ENCODE measurements at places on chromosomes 3 and 15.

DNA sequence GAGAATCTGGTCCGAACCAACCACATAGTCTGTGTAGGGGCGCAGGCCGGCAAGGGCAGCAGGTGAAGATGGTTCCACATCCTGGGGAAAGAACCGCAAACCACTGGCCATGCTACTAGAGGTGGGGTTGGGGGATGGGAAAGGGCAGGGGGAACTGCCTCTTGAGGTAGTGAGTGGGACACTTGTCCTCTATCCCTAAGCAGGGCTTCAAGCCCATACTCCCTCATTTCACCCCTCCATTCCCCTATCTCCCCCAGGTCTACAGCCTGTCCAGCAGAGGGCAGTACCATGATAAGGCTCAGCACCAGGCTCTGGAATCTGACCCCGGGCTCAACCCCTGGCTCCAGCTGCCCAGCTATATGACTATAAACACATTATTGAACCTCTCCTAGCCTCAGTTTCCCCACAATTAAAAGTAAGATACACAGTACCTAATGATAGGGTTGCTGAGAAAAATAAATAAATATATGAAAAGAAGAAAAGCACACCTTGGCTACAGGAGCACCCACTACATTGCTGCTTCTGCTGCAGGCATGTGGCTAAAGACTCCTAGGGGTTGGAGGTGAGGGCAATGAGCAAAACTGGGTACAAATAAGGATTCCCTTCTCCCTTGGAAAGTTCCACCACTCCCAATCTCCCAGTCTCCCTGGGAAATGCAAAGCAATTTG, 6.3 kb downstream of the GORASP1 start:
- peak; percentile 37 for DNase-seq

- DNase-seq = no peak
These were observed 1.5 kb downstream of the WDR5B start for GRCh38 chr3:122414391-122414790.

- DNase-seq = no peak
These were observed 58.2 kb upstream of the RAD18 start for GRCh38 chr3:9021271-9022009.

- no peak for DNase-seq
These were observed 1021.0 kb downstream of the EPHA3 start for GRCh38 chr3:90128391-90128790.

GRCh38 chr15:64816452-64816851, 9.0 kb downstream of the PIF1 start:
- no peak for DNase-seq

- DNase-seq = no peak
These were observed 63.7 kb upstream of the CRTC3 start for GRCh38 chr15:90465930-90466567.

DNA sequence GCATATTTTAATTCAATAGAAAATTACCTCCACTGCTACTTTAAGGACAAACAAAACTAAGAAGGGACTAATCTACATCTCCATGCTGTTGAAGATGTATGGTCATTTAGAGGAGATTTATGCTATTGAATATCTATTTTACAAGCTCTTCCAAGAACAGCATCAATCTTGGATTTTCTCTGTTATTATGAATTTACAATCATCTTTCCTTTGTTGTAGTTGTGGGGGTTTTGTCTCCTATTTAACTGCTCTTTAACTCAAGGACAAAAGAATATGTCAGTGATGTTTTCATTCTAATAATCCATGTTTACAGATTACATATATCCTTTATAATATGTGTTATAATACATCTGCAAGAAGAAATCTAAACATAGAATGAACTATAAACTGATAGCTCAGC, 907.8 kb downstream of the ROBO2 start:
- no peak for DNase-seq

DNA sequence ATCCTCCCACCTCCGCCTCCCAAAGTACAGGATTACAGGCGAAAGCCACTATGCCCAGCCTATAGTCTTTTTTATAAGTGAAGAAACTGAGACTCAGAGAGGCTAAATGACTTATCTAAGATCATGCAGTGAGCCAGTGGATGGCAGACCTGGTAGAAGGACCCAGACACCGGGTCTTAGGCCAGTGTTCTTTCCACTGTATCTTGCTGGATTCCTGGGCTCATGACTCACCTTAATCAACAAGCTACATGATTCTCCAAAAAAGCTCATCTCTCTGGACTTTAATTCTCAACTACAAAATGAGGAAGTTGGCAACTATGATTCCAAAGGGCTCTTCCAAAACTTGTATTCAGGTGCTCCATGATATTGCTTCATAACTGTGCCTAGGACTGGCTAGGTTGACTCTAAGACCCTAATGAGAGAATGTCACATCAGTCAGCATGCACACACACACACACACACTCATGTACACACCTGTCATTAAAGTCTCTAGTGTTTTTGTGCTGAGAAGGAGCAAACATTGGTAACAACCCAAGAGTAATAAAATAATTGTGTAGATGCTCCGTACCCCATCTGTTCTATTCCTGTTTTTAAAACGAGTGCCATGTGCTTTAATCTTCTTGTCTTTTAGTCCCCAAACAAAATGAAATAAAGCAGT, 89.7 kb upstream of the SLC4A7 start:
- DNase-seq = no peak

DNA sequence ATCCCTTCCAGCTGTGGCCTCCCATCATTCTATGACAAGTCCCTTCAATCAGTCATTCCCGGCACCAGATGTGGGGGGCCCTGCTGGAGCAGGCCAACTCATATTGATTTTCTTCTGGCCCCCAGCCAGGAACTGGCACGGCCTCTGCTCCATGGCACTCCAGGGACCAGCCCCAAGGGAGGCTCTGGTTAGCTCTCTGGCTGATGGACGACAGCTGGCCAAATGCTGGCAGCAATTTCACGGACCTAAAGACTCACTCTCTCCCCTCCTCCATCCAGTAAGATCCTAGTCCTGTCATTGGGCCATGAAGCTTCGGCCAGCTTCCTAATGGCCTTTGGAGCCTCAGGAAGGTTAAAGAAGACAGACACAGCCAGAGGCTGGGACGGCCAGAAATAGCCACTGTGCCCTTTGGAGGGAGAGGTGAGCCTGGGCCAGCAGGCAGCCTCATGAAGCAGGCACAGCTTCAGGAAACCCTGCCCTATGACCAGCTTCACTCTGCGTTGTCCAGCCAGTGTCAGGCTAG, 131.0 kb downstream of the MEX3B start:
- DNase-seq = no peak

DNA sequence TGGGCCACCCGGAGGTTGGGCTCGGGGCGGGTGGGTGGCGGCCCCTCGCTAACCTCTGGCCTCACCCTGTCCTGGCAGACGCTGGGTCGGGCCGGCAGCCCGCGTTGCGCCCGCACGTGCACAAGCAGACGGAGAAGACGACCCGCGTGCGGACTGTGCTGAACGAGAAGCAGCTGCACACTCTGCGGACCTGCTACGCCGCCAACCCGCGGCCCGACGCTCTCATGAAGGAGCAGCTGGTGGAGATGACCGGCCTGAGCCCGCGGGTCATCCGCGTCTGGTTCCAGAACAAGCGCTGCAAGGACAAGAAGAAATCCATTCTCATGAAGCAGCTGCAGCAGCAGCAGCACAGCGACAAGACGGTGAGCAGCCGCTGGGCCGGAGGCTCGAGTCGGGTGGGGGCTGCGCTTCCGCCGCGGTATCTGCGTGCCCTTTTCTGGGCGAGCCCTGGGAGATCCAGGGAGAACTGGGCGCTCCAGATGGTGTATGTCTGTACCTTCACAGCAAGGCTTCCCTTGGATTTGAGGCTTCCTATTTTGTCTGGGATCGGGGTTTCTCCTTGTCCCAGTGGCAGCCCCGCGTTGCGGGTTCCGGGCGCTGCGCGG, 3.7 kb downstream of the ISL2 start:
- no peak for DNase-seq

DNA sequence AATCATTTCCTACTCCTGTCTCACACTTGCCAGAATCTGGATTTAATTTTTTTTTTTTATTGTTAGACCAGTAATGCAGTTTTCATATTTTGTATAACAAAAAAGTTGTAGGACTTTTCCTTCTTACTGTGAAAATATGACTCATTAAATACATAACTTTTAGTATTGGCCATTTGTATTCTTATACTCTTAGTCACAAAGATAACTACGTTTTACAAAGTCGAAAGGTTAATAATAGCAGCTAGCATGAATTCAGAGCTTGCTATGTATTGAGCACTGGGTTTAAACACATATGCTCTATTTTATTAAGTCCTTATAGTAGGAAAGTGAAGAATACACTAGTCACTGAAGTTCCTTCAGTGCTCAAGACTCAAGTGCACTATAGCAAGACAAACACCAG, 43.1 kb downstream of the LRRN1 start:
- DNase-seq = no peak

- no peak for DNase-seq
These were observed 11.2 kb downstream of the APBA2 start for GRCh38 chr15:28896951-28897350.

GRCh38 chr3:53604232-53604631, 109.8 kb downstream of the CACNA1D start:
- no peak for DNase-seq

DNA sequence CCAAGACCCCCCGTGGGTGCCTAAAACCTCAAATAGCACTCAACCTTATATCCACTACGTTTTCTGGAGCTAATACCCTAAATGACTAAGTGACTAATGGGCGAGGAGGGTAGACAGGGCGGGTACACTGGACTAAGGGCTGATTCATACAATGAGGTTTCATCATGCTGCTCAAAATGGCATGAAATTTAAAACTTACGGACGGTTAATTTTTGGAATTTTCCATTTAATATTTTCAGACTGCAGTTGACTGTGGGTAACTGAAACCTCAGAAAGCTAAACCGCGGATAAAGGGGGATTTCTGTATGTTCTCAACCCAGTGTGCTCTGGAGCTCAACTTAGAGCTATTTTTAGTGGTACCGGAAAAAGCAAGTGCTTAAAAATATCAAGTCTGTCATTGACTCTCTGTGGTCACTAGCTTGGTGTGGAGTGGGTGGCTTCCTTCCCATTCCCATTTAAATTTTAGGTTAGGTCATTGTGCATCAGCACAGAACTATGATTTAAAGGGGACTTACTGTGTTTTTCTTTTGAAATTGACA, 72.9 kb downstream of the LRRC28 start:
- no peak for DNase-seq

GRCh38 chr3:126355777-126356372, 1.3 kb downstream of the KLF15 start:
- no peak for DNase-seq

GRCh38 chr3:45912435-45912834, 26.1 kb downstream of the CCR9 start:
- no peak for DNase-seq

DNA sequence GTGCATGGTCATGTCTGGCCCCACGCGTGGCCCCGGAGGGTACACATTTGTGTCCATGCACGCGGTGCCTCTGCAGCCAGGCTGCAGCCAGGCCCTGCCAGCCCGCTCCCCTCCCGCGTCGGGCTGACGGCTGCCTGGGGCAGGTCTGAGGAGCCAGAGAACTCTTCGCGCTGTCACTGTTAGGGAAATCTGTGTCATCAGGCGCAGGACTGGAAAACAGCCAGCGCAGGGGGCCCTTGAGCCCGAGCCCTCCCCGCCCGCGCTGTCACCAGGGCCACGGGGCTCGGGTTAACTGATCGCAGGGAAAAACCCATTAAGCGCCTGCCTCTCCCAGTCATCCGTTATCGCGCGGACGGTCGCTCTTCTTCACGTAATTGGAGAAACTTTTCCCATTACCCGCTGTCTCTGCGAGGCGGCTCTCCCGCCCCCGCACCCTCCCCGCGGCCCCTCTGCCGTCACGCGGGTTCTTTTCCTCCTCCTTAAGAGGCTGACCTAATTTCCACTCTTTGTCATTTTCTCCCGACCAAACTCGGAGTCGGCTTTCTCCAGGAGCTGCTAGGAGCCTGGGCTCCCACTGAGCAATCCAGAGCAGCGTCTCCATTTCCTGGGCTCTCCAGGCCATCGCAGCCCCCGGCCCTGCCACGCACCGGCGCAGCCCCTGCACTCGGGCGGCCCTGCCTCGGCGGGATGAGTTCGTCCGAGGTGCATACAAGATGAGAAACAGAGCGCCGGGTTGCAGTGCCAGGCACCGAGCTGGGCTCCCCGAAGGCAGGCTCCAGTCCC, 57.5 kb upstream of the PRR23E start:
- no peak for DNase-seq

- DNase-seq = no peak
These were observed 142.0 kb downstream of the NAALADL2 start for GRCh38 chr3:175001091-175001490.

GRCh38 chr3:18625085-18625484, 199.9 kb upstream of the SATB1 start:
- DNase-seq = no peak

Measured in effector CD4-positive, alpha-beta T cell (primary cell).